Ovary (tissue), 10 donors: ENCODE measurements at places on chromosomes 13 and 19.

DNA sequence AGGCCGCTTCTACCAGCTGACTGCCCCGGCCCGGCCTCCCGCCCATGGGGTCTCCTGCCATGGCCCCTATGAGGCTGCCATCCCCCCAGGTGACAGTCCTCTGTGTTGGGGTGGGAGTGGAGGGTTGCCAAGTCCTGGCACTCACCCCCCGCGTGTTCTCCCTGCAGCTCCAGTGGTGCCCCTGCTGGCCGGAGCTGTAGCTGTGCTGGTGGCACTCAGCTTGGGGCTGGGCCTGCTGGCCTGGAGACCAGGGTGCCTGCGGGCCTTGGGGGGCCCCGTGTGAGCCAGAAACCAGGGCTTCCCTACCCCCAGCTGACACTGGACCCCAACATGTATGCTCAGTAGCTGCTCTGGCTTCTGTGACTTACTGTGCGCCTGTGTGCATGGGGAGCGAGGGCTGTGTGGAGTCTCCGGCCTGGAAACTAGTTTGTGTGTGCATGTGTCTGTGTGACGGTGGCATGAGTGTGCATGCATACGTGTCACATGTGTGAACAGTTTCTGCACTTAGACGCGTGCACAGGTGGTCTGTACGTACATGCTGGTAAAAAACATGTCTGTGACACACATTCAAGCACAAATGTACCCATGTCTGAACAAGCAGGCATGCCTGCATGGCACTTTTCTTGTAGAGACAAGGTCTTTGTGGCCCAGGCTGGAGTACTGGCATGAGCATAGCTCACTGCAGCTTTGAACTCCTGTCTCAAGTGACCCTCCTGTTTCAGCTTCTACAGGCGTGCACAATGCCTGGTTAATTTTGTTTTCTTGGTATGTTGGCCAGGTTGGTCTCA is 4.9 kb downstream of the ACP4 start:
- no peak for DNase-seq

GRCh38 chr19:29450306-29450705 is 75.5 kb upstream of the VSTM2B start:
- DNase-seq = no peak

- DNase-seq = no peak
These were observed 1745.4 kb downstream of the SLITRK1 start for GRCh38 chr13:82136880-82137279.

- no peak for DNase-seq
These were observed 2604.5 kb upstream of the PCDH20 start for GRCh38 chr13:64020126-64020525.
